ENCODE measurements at places on chromosomes 5 and 9.
A peak's percentile ranks its signal among the peaks of the same experiment; 100 is the strongest.

DNA sequence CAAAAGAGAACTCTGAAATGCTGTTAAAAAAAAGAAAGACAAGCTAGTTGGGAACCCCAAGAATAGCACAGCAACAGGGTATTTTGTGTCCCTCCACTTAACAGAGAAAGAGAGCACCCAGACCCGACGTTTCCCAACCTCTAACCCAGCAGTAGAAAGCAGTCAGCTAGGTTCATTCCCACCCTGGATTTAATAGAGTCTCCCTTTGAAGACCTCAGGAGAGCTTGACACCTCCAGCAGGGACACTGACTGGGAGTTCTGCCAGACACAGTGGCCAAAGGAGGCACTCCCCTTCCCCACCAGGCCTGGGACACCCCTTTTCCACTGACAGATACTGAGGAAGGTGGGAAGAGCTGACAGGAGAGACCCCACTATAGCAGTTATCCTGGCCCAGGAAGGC is 337.5 kb upstream of the MSX2 start:
- DNase-seq = peak; percentile 33

GRCh38 chr5:177312649-177313181 is 1.0 kb upstream of the MXD3 start:
- DNase-seq = no peak

GRCh38 chr5:171242521-171242920 is 66.5 kb upstream of the TLX3 start:
- DNase-seq = peak; percentile 51

GRCh38 chr9:20405078-20405477 is 217.2 kb downstream of the MLLT3 start:
- DNase-seq = no peak
